Hematopoietic multipotent progenitor cell treated with erythropoietin and hydrocortisone succinate and interleukin-3 and kit ligand, for 15 days (in vitro differentiated cells): ENCODE measurements at places on chromosomes 16 and 17.

DNA sequence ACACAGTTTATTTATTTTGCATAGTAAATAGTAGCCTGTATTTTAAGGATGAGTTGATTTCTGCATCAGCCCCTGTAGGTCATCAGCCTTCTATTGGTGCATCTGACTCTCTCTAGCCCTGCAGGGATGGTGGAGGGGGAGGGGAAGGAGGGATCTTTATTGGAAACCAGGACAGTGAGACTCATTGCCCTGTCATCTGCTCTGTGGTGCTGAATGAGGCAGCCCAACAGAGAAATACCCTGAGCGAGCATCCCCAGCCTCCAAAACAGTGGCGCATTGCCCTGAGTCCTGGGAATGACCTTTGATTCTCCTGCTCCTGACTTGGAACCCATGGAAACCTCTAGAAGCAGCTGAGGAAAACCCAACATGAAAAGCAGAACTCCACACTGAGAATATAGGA is 45.5 kb upstream of the STH start:
- no peak for DNase-seq

- DNase-seq, result no peak
Observed at GRCh38 chr17:80605326-80606066, 60.9 kb downstream of the RPTOR start.

DNA sequence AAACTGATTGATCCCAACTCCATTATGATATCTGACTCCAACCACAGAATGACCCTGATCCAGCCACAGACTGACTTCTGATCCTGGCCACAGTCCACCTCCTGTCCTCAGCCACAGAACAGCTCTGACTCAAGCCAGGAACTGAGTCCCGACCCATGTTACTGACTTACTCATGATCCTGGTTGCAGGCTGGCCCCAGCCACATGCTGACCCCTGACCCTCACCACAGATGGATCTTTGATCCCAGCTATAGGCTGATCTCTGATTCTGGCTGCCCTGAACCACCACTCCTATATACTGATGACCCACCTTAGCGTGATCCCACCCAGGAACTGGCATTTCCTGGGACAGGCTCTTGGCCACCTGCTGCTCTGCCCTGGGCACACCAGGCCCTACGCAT is 32.2 kb upstream of the IL21R start:
- no peak for DNase-seq

- DNase-seq, result no peak
Observed at GRCh38 chr17:1298606-1299005, 19.1 kb downstream of the TRARG1 start.

GRCh38 chr16:65845466-65846209 is 520.9 kb upstream of the CDH5 start:
- DNase-seq, result no peak

GRCh38 chr17:33875973-33876372 is 379.1 kb upstream of the CCL2 start:
- peak; percentile 32 for DNase-seq

DNA sequence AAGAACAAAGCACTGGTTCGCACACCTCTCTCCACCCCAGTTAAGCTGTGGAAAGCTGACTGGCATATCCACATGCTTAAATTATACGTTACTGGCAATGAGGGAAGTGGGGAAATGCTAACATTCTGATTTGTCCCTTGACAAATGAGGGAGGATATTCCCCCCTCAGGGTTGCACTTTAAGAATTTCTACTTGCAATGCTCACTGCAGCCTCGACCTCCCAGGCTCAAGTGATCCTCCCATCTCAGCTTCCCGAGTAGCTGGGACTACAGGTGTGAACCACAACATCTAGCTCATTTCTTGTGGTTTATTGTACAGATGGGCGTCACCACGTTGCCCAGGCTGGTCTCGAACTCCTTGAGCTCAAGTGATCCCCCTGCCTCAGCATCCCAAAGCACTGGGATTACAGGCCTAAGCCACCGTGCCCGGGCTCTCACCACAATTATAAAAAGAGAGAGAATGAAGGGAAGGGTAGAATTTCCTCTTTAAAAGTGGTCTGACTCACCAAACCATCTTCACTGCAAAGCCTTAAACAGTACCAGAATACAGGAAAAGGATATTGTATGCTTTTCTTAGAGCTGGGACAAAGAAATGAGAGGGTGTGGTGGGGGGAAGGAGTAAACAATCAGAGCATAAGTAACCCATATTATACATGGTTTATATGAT is 38.9 kb downstream of the KANSL1 start:
- DNase-seq, result no peak

DNA sequence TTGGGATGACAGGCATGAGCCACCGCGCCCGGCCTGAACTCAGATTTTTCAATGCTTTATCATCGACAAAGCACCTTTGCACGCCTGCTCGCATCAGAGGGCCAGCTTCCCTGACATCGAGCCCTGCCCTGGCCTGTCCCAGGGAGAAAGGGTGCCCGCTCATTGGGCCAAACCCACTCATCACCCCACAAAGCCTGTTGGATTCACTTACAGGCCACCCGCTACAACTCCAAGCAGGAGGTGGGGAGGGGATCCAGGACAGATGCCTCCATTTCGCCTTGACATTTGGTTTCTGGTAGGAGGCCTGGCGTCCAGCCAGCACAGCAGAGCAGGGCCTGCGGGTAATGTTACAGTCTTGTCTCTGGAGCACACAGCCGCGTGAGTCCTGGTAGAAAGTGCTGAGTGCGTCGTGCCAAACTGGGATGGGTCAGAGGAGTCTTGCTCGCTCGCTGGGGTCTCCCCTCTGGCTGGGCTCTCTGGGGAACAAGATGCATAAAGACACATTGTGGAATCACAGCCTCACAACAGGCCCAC is 19.8 kb downstream of the SMTNL2 start:
- no peak for DNase-seq

- DNase-seq, result no peak
Observed at GRCh38 chr16:25291580-25291979, 33.9 kb upstream of the ZKSCAN2 start.

GRCh38 chr17:73588891-73589290 is 55.4 kb downstream of the SDK2 start:
- DNase-seq, result no peak

- DNase-seq, result no peak
Observed at GRCh38 chr17:59427996-59428395, 96.5 kb downstream of the YPEL2 start.

DNA sequence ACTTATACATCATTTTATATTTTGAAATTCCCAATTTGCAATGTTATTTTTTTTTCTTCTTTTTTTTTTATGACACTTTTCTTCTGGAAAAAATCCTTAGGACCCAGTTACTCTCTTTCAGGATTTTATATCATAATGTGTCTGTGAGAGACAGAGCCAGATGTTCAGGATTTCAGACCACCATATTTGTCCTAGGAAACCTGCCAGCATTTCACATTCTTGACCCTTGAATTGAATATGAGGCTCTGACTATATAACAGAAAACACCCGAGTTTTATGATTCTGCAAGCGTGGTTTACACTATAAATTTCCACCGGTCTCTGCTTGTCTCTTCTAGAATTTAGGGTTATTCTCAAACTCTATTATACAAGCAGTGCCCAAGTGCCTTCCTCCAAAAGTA is 621.0 kb downstream of the WWOX start:
- no peak for DNase-seq

- no peak for DNase-seq
Observed at GRCh38 chr17:72518753-72519597, 398.2 kb downstream of the SOX9 start.

- DNase-seq, result no peak
Observed at GRCh38 chr17:62101090-62101489, 36.0 kb upstream of the MED13 start.

- DNase-seq, result no peak
Observed at GRCh38 chr16:60074378-60074777, 1340.3 kb upstream of the GOT2 start.

DNA sequence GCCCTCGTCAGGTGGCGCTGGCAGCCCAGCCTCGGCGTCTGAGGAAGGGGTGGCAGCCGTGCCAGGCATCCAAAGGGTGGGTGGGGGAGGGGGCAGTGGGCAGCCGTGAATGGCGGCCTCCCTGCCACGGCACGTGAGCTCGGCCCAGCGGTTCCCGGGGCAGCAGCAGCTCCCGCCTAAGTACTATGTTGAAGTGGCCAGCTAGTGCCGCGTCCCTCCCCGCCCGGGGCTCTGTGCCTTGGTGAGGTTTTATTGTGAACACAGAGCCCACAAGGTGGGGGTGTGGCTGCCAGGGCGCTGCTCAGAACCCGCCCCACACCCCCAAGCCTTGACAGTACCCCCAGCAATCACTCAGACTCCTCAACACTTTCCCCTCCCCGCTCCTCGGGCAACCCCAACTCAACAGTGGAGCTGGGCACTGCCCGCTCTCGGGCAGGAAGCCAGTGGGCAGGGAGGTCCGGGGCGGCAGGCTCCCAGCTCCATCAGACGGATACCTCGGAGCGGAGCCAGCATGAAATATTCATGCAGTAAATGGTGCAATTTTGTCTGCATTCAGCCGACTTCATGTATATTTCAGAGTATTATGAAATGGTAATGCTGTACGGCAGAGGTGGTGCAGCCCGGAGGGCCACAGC is 80.4 kb downstream of the ENGASE start:
- DNase-seq, result no peak

GRCh38 chr17:48530208-48530886 is 464 bp downstream of the HOXB1 start:
- no peak for DNase-seq

- no peak for DNase-seq
Observed at GRCh38 chr16:82621781-82622180, 5.0 kb upstream of the CDH13 start.

GRCh38 chr16:24635900-24636610 is 93.4 kb upstream of the TNRC6A start:
- DNase-seq, result no peak
